ENCODE measurements at places on chromosomes 12 and 14.

DNA sequence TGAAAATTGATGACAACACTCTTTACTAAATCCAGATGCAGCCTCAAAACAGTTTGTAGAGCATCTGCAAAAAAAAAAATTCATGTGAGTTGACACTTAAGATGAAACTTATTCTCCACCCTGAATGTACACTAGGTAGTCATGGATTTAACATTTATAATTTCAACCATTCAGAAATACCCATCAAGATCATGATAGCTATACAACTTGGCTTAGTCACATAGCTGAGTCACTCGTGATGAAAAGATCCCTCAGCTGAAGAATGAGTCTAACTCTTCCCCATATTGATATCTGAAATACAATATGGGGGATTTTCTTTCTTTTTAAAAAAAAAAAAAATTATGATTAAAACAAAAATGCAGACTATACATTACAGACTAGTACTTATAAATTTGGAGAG is 104.8 kb upstream of the PLEKHG7 start:
- DNase-seq = no peak

DNA sequence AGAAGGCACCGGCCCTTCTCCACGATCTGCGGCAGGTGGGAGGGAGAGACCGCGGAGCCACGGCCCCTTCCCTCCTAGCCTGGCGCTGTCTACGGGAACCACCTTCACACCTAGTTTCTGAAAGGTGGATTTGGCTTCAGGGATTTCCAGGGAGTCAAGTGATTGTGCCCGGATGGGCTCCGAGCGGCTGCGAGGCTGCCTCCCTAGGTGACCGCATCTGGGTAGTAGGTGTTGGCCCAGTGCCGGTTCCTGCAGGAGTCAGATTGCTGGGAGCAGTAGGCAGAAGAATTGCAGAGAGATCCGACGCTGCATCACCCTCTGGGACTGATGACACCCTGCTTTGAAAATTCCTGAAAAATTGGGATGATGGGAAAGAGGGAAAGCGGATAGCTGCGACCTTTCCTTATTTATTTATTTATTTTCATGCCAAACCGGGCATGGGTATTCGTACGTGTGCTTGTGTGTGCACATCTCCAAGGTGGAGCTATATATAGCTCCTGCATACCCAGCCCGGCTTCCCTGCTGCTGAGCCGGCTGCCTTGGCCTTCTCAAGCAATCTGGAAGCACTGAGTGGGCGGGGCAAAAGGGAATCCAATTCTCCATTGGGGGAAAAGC is 1.1 kb downstream of the CNTN1 start:
- no peak for DNase-seq

DNA sequence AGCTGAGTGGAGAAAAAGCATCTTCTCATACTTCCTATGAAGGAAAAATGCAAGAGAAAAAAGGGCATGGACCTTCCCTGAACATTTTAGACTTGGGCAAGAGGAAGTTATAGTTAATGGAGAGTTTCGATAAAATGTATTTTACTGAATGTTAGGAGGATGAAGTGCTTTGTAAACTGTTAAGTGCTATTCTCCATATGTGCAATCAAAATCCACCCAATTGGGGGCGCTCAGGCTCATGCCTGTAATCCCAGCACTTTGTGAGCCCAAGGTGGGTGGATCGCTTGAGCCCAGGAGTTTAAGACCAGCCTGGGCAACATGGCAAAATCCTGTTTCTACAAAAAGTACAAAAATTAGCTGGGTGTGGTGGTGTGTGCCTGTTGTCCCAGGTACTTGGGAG is 1.9 kb upstream of the CNPY2 start:
- DNase-seq = no peak

- DNase-seq = no peak
These were observed 465.8 kb upstream of the SYT1 start for GRCh38 chr12:78398750-78399149.

GRCh38 chr14:33406766-33407165 is 468.1 kb downstream of the NPAS3 start:
- no peak for DNase-seq

DNA sequence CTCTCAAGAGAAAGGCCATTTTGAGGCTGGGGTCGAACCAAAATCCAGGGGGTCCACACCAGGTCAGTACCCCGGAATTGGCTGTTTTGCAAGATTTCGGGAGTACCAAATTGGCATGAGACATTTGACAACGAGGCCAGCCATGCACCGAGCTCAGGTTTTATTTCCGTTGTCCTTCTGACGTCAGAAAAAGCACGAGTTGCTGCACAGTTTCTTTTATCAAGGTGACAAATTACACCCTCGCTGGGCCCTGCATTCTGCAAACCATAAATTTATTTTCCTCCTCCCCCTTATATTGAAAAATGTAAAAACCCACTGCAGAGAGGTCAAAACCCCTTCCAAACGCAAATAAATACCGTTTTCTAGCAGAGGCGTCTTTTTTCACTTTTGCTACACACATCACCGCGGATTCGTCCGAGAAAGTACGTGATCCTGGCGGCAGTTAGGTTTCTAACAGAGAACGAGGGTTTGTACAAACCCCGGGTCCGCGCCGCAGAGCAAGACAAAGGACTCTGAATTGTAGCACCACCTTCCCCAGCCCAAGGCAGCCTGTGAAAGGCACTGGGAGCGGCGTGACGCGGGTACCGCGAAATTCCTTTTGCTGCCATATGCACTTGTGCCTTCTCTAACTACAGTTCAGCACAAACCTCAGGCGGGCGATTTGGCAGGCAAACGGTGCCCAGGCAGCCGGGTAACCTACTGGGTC is 1.8 kb downstream of the SLC38A1 start:
- DNase-seq = peak; percentile 62
